Esophagus muscularis mucosa (tissue), 4 donors: ENCODE measurements at places on chromosomes 12 and 14.

- DNase-seq, result no peak
- no peak overlapping the region for H3K27ac ChIP-seq
- no peaks in the 10 kb centered on the region for H3K27me3 ChIP-seq
- no peaks in the 10 kb centered on the region for H3K36me3 ChIP-seq
- H3K4me3 ChIP-seq, result no peak overlapping the region
- peaks cover 11% of the 10 kb centered on the region for H3K4me1 ChIP-seq
These were observed 15.4 kb upstream of the PLEKHG3 start for GRCh38 chr14:64688811-64689281.

DNA sequence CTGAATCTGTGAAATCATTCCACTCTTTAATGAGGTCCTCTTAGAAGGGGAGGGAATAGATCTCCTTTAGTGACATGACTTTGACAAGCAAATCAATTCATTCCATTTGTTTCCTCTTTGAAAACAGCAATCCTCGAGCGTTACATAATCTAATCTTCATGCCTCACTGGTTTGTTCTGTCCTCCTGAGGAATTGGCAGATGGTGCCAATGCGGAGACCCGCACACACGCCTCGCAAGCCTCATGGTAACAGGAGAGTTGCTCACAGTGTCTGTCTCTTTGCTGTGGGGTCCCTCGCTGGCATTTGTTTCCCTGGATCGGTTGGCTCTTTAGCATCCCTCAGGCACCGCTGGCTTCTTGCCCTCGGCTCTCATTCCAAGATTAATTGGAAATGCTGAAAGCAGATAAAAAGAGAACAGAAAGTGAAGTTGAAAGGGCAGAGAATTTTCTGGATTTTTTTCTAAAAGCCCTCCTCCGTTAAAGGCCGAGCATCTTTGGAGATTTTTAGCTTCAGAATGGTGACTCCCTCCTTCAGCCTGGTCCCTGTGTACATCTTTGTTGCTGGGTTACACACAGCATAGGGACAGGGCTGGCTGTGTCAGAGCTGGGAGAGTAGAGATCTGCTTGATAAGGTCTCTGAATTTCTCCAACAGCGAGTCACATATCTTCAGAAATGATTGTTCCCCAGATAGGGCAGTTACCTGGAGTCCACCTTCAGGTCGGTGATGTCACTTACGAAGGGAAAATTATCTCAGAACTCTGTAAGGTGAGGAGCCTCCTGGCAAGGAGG lies 10.1 kb upstream of the CABP1 start:
- no peaks in the 10 kb centered on the region for H3K4me1 ChIP-seq
- H3K27ac ChIP-seq, result no peak overlapping the region
- H3K27me3 ChIP-seq, result no peaks in the 10 kb centered on the region
- no peak overlapping the region for H3K4me3 ChIP-seq

DNA sequence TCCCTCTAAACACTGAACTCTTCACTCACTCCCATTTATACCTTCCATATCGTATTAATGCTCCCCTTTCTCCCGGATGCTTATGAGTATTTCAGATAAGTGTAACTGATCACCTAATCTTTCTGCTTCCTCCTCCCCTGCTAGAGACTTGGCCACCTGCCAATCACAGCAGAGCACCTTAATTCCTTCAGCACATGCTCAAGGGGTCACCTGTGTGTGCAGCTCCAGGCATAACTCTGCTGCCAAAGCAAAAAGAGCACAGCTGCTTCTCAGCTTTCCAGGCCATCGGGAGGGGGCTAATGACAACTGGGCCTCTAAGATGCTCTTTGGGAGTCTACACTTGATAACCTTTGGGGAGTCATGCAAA lies 106.9 kb upstream of the DYRK2 start:
- peak; percentile 19 for DNase-seq
- no peaks in the 10 kb centered on the region for H3K27me3 ChIP-seq
- no peak overlapping the region for H3K4me3 ChIP-seq
- no peak overlapping the region for H3K27ac ChIP-seq

DNA sequence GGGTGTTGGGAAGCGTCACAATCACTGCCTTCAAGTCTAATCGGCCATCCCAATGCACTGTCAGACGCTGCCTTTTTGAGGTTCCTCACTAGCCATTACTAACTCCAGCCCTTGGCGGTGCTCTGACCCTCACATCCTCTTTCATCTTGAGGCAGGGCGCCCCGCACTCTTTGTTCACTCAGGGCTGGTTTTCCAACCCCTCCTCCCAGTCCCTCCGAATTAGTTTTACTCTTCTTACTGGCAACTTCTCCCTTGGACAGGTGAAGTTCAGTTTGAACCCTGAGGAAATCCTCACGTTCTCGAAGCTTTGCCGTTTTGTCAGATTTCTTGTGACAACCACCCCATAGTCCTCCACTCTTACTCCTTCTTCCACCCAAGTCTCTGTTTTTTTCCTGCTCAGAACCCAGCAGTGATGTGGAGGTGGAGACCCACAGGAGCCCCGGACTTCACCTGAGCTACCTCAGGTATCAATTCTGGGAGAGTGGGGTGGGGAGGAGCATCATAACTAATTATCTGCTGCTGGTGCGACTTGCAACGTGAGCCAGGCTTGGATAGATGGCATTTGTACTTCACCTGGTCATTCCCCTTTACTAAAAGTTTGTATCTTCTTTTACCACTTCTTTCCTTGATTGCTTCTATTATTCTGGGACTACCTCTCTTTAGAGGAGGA lies 757 bp downstream of the ZC3H10 start:
- H3K27ac ChIP-seq, result peak overlapping the region; percentile 98

- DNase-seq, result peak; percentile 95
- peak overlapping the region; percentile 6 for H3K4me3 ChIP-seq
- peaks cover 44% of the 10 kb centered on the region for H3K4me1 ChIP-seq
- peaks cover 16% of the 10 kb centered on the region for H3K36me3 ChIP-seq
These were observed 13.7 kb downstream of the COA8 start for GRCh38 chr14:103576371-103577024.

GRCh38 chr14:47961634-47962033 lies 286.2 kb upstream of the MDGA2 start:
- H3K27me3 ChIP-seq, result no peaks in the 10 kb centered on the region
- no peaks in the 10 kb centered on the region for H3K4me1 ChIP-seq

DNA sequence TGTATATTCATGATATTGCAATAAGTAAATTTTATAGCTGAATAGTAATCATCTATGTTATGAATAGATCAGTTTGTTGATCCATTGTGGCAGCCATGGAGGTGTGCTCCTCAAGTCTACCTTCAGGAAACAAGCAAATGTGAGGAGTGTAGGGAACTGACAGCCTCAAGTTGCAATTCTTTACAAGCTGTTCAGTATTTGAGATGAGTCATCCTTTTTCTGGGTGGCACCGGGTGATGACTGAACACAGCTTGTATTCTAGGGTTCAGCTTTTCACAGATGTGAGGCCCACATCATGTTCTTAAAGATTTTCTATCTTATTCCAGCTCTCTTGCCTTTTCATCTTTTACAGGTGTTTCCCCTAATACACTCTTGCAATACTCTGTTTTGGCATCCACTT lies 452.4 kb downstream of the KCNH5 start:
- H3K36me3 ChIP-seq, result no peaks in the 10 kb centered on the region
- no peak overlapping the region for H3K4me3 ChIP-seq
- no peaks in the 10 kb centered on the region for H3K4me1 ChIP-seq
- no peaks in the 10 kb centered on the region for H3K27me3 ChIP-seq
- no peak for DNase-seq

DNA sequence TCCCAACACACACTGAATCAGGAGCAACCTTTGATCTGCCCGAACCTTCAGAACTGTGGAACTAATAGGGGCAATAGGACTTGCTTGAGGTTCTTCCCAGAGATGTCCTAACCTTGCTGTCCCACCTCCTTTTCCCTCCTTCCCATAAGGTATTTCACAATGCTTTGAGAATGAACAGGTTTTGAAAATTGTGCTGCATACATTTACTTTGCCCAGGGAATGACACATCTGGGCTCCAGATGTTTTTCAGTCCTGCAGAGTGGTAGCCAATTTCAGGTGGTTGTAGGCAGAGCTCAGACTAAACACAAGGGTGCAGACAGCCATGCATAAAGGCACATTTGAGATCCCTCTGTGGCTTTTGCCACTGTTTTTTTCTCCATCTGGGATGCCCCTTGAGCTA lies 206.7 kb upstream of the PWP1 start:
- H3K4me3 ChIP-seq, result no peak overlapping the region
- H3K36me3 ChIP-seq, result no peaks in the 10 kb centered on the region
- H3K27ac ChIP-seq, result no peak overlapping the region
- H3K27me3 ChIP-seq, result no peaks in the 10 kb centered on the region
- DNase-seq, result no peak

DNA sequence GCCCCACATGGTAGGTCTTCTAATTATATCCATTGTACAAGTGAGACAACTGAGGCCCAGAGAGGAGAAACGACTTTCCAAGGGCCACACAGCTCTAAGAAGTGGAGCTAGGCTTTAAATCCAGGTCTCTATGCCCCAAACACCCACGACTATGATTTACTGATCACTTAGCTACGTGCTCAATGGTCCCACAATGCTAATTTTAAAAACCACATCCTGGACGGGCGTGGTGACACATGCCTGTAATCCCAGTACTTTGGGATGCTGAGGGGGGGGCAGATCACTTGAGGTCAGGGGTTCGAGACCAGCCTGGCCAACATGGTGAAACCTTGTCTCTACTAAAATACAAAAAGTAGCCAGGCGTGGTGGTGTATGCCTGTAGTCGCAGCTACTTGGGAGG lies 8.4 kb upstream of the MLEC start:
- H3K27me3 ChIP-seq, result no peaks in the 10 kb centered on the region
- H3K36me3 ChIP-seq, result no peaks in the 10 kb centered on the region
- no peak overlapping the region for H3K4me3 ChIP-seq
- no peak for DNase-seq
- peaks cover 4% of the 10 kb centered on the region for H3K4me1 ChIP-seq
- H3K27ac ChIP-seq, result peak overlapping the region; percentile 48

- peaks cover 14% of the 10 kb centered on the region for H3K4me1 ChIP-seq
- no peaks in the 10 kb centered on the region for H3K27me3 ChIP-seq
- no peak overlapping the region for H3K4me3 ChIP-seq
- H3K36me3 ChIP-seq, result no peaks in the 10 kb centered on the region
- H3K27ac ChIP-seq, result no peak overlapping the region
- no peak for DNase-seq
These were observed 46.5 kb downstream of the ST8SIA1 start for GRCh38 chr12:22287776-22288621.

DNA sequence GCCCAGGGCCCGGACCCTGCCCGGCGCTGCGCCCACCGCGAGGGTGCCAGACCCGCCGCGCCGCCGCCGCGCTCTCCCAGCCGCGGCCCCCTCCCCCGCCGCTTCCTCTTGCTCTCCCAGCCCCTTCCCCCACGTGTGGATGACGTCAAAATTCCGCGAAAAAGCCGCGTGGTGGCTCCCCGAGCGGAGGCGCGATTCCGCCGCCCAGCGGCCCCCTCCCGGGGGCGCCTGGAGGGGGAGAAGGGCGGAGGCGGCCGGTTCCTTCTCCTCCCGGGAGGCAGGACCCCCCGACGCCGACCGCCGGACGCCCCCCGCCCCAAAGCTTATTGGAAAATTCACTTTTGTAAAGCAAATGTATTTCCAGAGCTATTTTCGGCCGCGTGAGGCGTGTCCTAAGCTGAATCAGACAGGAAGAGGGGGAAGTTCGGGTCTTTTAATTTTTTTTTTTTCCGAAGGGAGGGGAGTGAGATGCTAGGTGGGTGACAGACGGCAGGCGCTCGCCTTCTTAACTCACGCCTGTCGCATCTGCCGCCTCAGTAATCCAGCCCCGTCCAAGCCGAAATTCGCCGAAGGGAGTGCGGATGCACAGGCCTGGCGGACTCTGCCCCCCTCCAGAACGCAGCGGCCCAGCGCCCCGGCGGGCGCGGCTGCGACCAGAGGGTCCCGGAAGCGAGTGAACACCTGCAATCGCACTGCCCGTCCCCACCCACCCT lies 4.1 kb upstream of the CCND2 start:
- H3K27ac ChIP-seq, result peak overlapping the region; percentile 93
- H3K4me1 ChIP-seq, result peaks cover 33% of the 10 kb centered on the region
- H3K4me3 ChIP-seq, result peak overlapping the region; percentile 71
- no peaks in the 10 kb centered on the region for H3K36me3 ChIP-seq

GRCh38 chr12:112180422-112180821 lies 55.1 kb downstream of the TRAFD1 start:
- H3K4me3 ChIP-seq, result no peak overlapping the region
- H3K36me3 ChIP-seq, result peaks cover 88% of the 10 kb centered on the region
- no peaks in the 10 kb centered on the region for H3K27me3 ChIP-seq
- H3K27ac ChIP-seq, result no peak overlapping the region
- peaks cover 35% of the 10 kb centered on the region for H3K4me1 ChIP-seq

- H3K27me3 ChIP-seq, result no peaks in the 10 kb centered on the region
- H3K36me3 ChIP-seq, result no peaks in the 10 kb centered on the region
- no peak overlapping the region for H3K27ac ChIP-seq
- DNase-seq, result no peak
- peaks cover 22% of the 10 kb centered on the region for H3K4me1 ChIP-seq
These were observed 160.6 kb downstream of the MYRFL start for GRCh38 chr12:69985656-69986055.

GRCh38 chr14:32201193-32201815 lies 541 bp upstream of the RNU6-7 start:
- DNase-seq, result peak; percentile 92
- H3K4me3 ChIP-seq, result peak overlapping the region; percentile 70
- no peaks in the 10 kb centered on the region for H3K36me3 ChIP-seq
- peak overlapping the region; percentile 85 for H3K27ac ChIP-seq

- DNase-seq, result no peak
- no peak overlapping the region for H3K27ac ChIP-seq
- H3K36me3 ChIP-seq, result peaks cover 32% of the 10 kb centered on the region
- no peak overlapping the region for H3K4me3 ChIP-seq
- H3K27me3 ChIP-seq, result no peaks in the 10 kb centered on the region
These were observed 33.6 kb downstream of the EXD2 start for GRCh38 chr14:69224946-69225345.

DNA sequence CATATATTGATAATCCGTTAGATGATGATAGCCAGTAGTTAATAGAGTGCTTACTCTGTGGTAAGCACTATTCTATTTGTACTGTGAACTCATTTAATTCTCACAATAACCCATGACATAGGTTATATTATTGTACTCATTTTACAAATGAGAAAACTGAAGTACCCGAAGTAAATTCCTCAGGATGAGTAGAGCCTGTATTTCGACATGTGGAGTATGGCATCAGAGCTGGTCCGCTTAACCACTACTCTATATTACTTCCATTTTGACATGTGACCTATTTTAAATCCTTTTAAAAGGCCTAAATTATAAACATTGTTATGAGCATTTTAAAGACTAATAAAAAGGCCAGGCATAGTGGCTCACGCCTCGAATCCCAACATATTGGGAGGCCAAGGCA lies 8.0 kb upstream of the RAP1B start:
- no peak overlapping the region for H3K27ac ChIP-seq
- H3K4me3 ChIP-seq, result no peak overlapping the region
- no peaks in the 10 kb centered on the region for H3K36me3 ChIP-seq
- DNase-seq, result no peak

GRCh38 chr12:120842595-120842994 lies 61.6 kb downstream of the SPPL3 start:
- peaks cover 56% of the 10 kb centered on the region for H3K4me1 ChIP-seq
- H3K4me3 ChIP-seq, result no peak overlapping the region
- H3K27me3 ChIP-seq, result no peaks in the 10 kb centered on the region
- H3K36me3 ChIP-seq, result no peaks in the 10 kb centered on the region
- DNase-seq, result no peak
